Stimulated activated CD4-positive, alpha-beta T cell treated with anti-CD3 and anti-CD28 coated beads, Interleukin-2, amount 100 ng/mL, for 4 hours (primary cell): ENCODE measurements at places on chromosomes 1 and 21.

DNA sequence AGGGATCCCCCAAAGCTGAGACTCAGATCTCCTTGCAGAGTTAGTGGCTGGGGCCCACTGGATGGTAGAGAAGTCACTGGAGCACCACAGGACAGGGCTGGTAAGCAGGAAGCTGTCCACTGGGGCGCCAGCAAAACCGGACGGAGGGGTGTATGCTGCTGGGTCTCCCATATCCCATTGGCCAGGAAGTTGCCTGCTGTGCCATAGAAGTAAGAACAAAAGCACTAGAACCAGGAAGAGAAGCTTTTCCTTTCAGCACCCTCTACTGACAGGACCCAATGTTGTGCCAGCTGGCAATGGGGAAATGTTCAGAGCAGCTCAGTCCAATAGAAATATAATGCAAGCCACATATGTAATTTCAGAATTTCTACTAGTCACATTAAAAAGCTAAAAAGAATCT, 146.6 kb downstream of the SPATA46 start:
- DNase-seq: no peak

DNA sequence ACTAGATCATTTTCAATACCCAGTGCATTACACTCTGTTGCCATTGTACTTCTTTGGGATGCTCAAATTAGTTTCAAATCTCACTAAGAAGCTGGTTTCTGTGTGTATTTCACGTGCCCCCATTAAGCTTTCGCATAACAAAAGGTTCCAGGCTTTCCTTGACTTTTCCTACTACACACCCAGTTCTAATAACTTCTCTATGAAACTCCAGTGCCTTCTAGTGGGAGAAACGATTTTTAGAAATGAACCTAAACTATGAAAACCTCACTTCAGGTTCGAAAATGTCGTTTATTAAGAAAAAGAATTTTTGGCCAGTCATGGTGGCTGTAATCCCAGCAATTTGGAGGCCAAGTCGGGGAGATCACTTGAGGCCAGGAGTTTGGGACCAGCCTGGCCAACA, 2.8 kb downstream of the CFHR4 start:
- no peak for DNase-seq

GRCh38 chr1:198927129-198927528, 288.3 kb downstream of the PTPRC start:
- no peak for DNase-seq

- no peak for DNase-seq
These were observed 39.2 kb downstream of the UBE2G2 start for GRCh38 chr21:44762221-44763049.

GRCh38 chr1:15620902-15621682, 3.8 kb downstream of the DDI2 start:
- no peak for DNase-seq

- DNase-seq: no peak
These were observed 121.7 kb upstream of the PRDX6 start for GRCh38 chr1:173355281-173356031.

DNA sequence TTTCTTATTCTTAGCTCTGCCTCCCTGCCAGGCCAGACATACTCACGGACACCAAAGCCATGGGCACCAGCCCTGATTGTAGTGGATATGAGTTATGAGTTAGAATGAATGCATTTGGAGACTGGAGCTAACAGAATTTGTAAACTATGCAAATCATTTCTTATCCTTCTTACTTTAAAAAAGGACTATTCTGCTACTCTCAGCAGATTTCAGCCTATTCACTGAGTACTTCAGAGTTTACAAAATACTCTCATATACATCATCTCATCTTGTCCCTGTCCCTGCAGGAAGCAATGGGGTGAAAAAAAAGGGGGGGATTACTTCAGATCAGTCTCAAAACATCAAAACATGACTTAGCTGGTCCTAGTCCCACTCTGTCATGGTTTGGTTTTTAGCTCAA, 541.4 kb upstream of the PLXNA2 start:
- DNase-seq: no peak

DNA sequence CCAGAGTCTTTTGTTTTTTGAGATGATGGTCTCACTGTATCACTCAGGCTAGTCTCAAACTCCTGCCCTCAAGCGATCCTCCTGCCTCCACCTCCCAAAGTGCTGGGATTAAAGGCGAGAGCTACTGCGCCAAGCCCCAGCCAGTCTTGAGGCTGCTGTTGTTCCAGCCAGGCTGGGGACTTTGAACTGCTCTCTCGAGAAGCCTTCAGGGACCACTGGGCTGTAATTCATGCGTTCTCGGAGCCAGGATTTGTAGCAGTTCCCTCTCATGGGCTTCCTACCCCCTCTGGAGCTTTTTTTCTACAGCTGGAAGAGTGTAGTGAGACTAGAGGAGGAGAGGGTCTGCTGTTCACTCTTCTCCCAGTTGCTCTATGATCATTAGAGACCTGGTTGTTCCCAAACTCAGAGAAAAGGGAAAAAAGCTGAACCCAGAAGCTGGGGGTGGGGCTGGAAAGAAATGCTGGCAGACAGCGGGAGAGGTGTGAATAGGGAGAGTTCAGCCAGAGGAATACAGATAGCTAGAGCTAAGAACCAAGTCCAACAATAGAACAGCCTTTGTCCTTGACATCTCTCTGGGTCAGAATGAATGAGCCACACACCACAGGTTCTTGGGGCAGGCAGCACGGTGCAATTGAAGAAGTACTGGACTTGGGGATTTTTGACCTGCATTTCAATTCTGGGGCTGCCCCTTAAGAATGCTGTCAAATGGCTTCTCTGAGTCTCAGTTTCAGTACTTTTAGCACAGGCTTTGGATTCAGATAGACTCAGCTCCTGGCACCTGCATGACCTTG, 13.2 kb upstream of the SLC41A1 start:
- DNase-seq: no peak

GRCh38 chr1:101365186-101365585, 128.4 kb downstream of the S1PR1 start:
- DNase-seq: no peak

DNA sequence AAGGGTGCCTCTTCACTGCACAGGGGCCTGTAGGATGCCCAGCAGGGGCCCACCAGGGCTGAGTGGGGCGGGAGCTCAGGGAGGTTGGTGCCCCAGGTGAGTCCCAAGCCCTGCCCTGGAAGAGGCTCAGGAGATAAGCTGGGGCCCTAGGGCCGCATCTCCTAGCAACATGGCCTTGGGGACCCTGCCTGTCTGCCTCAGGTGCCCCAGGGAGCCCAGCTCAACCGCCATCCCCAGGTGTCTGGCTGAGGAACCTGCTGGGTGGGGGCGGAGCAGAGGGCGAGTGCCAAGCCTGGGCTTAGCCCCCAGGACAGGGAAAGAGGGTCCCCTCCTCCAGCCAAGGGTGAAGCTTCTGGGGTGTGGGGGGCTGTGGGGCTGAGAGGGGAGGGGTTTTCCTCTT, 54.8 kb downstream of the FOXO6 start:
- DNase-seq: no peak

DNA sequence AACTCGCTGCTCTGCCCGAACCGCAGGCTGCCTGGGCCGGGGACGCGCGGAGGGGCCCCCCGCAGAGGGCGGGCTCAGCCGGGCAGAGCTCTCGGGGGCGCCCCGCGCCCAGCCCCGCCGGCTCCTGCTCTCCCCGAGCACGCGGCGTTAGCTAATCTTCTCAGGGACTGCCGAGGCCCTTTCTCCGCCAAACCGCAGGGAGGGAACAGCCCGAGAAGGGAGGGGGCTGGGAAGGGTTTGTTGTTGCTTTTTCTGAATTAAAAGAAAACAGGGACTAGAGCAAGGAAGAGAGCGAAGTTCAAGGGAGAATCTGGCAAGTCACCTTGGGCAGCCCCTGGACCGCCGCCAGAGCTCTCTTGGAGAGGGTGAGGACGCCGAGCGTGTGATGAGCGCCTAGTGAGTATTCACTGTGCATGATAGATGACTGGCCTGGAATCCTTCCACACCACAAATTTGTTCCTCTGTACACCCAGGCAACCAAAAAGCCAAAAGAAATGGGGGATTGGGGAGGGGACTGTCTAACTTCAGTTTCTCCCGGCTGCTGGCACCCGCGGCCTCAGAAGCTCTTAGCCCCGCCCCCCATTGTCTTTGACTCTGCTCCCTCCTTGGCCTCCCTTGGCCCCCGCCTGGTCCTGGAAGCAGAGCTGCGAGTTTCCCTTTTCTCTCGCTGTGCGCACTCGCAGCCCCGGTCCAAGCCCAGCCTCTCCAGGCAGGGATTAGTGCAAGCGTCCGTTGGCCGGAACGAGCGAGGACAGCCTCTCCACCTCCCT, 19.7 kb upstream of the LMX1A start:
- DNase-seq: no peak

- DNase-seq: no peak
These were observed 277.0 kb downstream of the PTPRU start for GRCh38 chr1:29513357-29513756.

DNA sequence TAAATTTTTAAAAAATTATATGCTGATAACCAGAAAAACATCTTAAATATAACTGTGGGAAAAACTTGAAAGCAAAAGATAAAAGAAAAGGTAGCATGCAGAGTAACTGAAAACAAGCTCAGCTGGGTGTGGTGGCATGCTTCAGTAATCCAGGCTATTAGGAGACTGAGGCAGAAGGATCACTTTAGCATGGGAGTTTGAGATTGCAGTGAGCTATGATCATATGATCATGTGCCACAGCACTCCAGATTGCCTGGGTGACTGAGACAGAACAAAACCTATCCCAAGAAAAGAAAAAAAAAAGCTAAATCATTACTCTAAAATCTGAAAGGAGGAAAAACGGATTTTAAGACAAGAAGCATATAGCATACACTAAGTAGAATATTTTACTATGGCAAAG, 1624.0 kb downstream of the AMY1C start:
- DNase-seq: no peak

- no peak for DNase-seq
These were observed 9.1 kb downstream of the CDKN2C start for GRCh38 chr1:50978852-50979781.

GRCh38 chr1:218536296-218536986, 191.3 kb downstream of the TGFB2 start:
- DNase-seq: no peak

- DNase-seq: no peak
These were observed 76.4 kb upstream of the DNAH14 start for GRCh38 chr1:224852901-224853568.

- DNase-seq: no peak
These were observed 15.3 kb upstream of the STUM start for GRCh38 chr1:226533220-226533619.

- no peak for DNase-seq
These were observed at the start of gene LRRC7 for GRCh38 chr1:69567652-69568420. LRRC7 (plus strand) TSS chr1:69567922; CDS start chr1:69568640, 718 bp downstream.

DNA sequence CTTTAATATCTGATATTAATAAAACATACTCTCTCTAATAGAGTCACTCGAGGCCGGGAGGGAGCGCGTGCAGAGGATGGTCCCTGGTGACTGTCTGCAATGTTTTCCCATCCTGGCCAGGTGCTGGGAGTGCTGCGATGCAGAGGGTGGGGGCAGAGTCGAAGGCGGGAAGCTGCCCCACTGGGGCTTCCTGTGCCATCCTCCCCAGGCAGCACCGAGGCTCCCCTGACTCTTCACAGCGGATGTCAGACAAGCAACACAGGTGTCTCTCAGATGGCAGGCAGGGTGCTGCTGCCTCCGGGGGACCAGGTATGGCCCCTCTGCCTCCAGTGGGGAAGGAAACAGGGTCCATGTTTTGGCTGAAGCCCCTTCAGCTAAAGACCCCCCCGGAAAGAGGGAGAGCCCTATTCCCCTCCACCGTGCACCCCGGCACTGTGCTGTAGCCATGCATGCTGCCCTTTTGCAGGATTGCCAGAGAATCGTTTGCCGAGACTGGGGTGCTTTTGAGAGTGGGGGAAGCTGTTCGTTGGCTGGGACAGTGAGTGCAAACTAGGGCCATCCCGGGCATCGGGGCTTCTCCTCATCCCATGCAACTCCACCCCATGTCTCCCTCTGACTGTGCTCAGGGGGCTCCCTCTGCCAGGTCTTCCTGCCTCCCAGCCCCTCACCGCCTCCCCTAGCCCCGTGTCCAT, 32.1 kb upstream of the TTC34 start:
- no peak for DNase-seq

DNA sequence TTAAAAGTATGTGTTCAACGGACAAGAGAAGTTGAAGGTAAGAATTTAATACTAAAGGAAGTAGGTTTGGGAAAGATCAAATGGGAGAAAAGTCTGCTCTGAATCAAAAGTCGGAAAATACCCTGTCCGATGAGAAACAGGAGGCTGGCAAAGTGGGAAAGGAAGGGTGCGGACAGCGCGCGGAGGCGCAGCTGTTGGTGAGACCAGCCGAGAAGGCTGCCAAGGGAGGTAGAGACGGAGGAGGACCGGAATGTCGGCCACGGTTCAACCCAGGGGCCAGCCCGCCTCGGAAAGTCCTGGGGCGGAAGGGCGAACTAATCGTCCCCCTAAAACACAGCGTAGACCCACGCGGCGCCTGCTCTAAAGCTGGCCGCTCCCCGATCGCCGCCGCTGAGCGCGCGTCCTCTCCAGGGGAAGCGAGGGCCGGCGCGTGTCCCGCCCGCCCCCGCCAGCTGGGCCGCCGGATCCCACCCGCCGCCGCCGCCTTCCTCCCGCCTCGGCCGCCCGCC, 639 bp upstream of the SPATA1 start:
- DNase-seq: no peak

DNA sequence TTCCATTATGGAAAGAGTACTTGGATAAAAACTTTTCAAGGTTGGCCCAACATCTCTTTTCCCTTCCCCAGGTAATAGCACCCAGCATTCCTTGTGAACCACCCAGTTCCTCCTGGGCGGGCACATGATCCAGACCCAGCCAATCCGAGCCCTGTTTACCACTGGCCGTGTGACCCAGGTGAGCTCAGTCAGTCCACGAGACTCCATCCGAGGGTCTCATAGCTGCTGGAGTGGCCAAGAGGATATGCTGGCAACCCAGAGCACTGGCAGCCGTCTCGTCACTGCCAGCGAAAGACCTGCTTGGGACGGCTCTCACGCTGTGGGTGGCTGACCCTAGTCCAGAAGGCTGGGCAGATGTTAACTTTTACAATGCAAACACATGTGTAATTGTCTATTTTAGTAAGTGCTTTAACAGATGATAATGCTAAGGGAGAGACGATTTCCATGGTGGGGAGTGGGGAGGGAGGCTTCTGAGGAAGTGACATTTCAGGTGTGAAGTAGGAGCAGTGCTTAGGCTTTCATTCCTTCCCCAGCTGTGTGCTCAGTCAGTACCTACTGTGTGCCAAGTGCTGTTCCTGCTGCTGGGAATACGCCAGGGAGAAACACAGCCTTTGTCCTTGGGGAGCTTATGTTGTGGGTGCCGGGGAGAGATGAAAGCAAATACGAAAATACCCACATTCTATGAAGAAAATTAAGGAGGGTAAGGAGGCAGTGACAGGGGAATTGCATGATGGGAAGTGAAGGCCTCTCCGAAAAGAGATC, 24.5 kb downstream of the PARK7 start:
- no peak for DNase-seq

DNA sequence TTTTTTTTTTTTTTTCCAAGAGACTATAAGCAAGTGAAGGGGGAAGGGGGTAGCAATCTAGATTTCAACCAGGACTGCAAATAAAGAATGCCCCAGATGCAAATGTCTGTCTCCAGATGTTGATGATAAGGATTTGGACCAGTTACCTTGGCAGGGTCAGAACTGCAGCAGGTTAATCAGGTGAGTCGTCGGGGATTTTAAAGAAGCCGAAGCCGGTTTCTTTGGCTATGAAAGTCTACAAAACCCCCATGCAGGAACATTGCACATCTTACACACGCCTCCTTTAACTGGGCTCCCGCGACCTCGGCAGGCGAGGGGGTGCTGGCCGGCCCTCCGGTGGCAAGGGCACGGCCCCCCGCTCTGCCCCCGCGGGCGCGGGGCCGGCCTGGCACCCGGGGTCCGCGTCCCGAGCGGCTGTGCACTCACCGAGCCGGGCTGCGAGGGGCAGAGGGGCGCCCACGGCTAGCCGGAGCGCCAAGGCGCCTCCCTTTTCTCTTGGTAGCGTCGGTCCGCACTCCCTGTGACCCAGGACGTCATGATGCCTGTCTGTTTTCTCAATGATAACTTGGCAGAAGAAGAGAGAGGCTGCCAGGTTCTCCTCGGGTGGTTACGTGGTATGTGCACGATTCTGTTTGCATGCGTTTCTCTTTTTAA, 366.3 kb upstream of the ESRRG start:
- no peak for DNase-seq
